ENCODE measurements at places on chromosomes 12 and 14.
A peak's percentile ranks its signal among the peaks of the same experiment; 100 is the strongest.

GRCh38 chr12:32988982-32989381, 92.4 kb upstream of the PKP2 start:
- no peak for DNase-seq

DNA sequence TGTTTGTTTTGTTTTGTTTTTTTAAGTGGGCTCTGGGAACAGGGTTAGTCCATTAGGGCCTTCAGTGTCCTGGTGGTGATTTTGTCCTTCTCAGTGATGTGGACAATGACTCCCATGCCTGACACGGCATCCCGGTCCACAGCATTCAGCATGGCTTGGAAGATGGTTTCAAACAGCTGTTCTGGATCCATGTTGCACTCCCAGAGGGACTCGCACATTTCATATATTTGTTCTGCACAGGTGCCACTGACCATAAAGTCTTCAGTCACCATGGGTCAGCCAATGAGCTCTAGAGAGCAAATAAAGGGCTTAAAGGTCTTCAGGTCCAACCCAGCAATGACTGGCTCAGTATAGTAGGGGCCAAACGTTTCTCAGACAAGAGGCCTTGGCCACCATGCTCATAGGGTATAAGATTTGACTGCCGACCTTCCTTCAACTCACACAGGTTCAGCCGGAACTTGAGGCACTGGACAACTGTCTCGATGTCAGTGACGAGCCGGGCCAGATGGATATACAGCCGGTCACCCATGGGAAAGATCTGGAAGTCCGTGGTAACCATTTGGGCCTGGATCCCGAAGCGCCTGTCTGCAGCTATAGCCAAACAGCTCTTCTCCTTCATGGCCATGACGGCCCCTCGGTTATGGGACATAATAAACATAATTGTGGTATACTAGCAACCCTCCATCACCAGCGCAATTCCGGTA, 18.0 kb downstream of the OR10P1 start:
- no peak for DNase-seq

DNA sequence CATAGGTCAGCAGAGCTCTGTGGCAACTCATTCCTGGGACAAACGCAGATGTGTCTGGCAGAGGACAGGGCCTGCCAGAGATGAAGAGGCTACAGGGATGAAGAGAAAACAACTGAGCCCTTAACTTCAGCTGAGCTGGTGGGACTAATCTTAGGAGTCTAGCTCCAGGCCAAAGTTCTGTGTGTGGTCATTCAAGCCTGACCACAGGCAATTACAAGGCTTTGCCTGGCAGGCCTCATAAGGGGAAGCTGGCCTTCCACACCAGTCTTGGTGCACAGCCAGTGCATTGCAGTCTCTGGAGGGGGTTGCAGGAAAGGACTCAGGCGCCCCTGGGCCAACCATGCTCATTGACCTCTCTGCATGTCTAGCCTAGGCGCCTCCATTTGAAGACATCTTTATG, 127.6 kb upstream of the DAAM1 start:
- DNase-seq = no peak

DNA sequence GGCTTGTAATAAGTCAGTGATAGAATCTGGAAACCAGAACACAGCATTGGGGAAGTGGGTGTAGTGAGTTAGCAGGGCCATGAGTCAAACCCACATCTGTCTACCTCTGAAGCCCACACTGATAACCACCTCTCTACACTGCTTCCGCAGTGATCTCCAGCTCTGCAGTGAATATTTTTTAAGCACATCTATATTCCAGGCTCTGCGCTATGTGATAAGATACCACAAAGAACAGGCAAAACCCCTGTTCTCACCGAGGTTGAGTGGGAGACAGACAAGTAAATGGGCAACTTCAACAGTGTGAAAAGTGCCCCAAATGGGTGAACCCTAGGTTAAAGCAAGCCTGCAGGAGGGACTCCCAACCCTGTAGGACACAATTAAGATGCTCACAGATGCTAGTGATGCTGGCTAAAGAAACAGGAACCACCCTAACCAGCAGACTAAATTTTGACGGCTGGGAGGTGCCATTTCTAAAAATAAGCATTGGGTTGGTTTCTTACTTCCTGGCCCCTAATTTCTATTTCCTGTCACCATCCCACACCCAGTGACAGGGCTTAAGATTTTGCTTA, 375.0 kb downstream of the DPF3 start:
- DNase-seq = no peak

- DNase-seq = no peak
Measured at GRCh38 chr12:4894019-4894418, 15.7 kb upstream of the KCNA1 start.

DNA sequence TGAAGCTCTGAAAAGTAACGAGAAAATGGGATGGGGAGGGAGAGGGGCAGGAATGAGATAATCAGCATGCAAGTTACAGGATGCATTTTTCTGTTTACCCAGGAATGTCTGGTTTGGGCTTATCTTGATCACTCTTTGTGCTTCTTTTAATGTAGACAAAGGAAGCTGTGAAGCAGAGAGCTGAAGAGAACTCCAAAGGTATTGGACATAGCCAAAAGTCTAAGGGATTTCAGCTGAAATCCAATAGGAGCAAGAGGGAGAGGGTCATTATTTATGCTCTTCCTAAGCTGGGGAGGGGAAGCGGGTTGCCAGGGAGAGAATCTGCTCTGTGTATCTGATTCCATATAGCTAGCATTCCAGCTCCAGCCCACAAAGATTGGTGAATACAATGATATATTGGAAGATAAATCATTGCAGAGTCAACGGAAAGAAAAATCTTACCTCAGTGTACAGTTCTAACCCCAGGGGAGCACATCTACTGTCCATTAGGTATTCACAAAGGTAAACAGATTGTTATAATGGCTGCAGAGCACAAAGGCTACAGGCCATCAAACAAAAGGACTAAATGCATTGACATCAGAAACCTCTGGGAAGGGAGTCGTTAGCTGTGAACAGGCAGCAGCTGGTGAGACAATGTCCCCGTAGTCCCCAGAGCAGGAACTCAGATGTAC, 61.0 kb upstream of the PELI2 start:
- no peak for DNase-seq

DNA sequence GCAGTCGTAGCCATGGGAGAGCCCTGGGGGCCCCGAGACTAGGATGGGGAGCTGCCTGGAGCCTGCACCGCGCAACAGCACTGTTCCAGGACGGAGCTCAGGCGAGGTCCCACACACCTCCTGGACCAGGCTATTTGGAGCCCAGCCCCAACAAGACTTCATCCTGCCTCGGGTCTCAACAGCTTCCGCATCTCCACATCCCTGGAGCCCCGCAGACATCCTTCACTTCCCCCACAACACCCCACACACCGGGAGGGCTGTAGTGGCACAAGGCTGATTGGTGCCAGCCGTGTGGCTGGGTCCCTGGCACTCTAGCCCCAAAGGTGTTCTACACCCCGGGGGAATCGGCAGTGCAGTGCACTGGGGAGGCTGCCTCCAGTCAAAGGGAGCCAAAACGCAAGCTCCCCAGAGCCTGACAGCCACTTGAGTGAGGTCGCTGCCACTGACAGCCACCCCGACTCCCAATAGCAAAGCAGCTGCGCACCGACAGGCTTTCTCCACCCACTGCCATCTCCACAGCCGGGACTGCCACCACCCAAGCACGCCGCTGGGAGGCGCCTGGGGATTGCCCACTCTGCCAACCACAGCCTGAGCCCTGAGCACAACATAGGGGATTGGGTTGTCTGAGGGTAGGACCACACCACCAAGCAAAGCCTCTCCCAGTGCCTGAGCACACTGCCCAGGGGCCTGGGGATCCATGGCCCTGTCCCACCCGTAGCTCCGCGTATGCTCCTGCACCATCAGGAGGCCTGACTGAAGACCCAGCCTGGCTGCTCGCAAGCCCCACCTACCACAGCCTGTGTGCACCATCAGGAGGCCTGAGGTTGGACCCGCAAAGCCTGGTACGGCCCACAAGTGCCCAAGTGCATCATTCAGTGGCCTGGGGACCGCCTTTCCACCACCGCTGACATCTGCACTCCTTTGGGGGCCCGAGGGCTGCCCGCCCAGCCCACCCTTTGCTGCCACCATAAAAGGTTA, 13.2 kb upstream of the KLRF1 start:
- peak; percentile 85 for DNase-seq

DNA sequence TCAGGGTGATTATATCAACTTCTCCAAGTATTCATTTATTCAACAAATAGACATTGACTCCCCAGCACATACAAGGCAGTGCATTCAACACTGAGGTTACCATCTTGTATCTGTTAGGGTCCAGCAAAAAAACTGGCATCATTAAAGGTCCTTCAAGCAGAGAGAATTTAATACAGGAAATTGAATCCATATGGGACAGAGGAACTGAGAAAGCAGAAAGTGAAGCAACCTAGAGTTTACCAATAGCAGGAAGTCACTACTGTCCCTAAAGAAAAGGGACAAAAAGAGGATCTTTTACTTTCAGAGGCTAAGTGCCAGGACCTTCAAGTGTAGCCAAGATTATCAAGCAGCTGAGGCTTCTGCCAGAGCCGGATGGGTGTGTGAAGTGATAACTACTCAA, 237.8 kb upstream of the TBX3 start:
- DNase-seq = no peak

Measured in T follicular helper cell (primary cell).